Activated CD8-positive, alpha-beta memory T cell treated with anti-CD3 and anti-CD28 coated beads for 48 hours (primary cell): ENCODE measurements at places on chromosomes 5 and 9.

DNA sequence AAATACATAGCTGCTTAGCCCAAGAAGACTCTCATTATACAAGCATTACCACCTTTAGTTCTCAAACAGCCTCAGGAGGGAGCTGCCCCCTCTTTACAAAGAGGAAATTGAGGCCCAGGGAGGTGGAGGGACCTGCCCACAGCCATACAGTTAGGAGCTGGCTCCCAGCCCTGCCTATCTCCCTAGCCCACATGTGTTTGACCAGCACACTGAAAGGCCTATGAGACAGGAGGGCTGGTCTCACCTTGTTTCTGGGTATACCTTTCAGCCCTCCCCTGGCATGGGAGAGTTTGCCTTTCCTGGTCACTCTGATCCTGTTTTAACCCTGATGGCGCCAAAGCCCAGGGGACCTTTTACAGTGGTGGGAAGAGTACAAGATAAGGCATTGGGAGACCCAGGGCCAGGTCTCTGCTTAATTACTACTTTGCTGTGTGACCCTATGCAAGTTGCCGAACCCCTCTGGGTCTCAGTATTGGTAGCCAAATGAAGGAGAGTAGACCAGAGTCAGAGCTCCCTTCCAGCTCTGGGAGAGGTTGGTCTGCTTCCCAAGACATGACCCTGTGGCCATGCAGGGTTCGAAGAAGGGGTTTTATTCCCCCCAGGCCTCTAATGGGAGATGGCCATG lies 60.9 kb upstream of the RPL26L1 start:
- no peak for DNase-seq

DNA sequence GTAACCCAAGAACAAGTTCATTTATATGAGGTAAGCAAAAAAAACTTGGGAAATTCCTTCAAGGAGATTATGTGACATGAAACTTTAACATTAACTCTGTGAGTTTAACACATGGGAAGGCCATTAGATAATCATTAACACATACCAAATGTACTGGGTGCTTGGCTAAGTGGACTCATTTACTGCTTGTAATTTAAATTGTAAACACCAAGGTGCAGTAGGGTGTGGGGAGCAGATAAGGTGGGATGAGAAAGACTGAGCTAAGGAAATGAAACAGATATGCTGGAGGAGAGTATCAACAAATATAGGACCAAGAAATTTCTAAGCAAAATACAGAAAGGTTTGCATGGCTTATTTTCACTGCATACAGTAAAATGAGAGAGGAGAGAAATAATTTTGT lies 2384.8 kb upstream of the ACO1 start:
- DNase-seq = no peak

- DNase-seq = no peak
These were observed 147.8 kb downstream of the ARRDC3 start for GRCh38 chr5:91235271-91235694.

DNA sequence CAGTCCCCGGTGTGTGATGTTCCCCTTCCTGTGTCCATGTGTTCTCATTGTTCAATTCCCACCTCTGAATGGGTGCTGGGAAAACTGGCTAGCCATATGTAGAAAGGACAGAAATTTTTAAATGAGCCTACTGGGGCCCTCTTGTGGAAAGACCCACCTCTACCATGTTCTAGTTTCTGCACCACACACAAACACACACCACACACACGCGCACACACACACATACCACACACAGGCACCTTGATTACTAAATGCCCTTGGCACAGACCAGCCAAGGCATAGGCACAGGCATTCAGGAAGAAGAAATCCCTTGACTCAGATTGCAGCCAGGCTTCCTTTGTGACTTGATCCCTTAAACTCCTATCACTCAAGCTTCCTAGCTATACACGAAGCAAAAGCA lies 60.5 kb downstream of the SIL1 start:
- DNase-seq = no peak

DNA sequence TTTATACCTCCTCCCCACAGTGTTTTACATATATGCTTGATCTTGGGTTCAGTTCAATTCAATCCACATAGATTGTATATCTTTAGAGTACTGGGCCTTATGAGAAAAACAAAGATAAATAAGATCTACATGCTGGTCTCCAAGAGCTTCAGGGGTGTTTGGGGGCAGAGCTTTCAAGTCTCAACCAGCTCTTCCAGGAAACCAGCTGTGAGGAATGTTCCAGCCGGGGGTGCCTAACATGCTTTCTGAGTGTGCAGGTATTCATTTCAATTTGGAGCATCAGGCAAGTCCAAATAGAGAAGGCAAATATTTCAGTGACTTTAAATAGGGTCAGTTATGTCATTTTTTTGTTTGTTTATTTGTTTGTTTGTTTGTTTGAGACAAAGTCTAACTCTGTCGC lies 5.7 kb upstream of the RAPGEF1 start:
- DNase-seq = no peak

DNA sequence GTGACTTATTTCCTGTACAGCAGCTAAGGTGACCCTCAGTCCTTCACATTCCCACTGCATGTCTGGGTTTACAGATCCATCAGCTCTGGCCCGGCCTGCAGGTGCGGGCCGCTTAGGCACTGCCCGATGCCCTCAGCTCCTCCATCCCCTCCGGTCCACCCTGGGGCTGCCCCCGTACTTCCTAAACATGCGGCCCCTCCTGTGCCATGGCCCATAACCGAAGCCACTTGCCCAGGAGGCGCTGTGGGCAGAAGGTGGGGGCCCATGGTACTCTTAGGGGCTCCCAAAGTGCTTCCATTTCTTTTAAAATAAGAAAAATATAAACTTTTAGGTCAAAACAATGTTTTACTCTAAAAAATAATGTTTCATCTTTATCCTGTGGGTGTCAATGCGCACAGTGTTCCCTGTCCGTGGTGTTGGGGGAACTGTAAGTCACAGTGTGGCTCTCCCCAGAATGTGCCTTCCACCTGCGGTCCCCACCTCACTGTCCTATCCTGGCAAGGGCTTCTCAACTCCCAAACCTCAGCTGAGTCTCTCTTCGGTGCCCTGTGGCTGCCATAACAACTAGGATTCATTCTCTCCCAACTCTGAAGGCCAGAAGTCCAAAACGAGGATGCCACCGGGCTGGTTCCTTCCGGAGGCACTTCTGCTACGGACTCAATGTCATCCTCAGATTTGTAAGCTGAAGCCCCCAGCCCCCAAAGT lies 132.7 kb upstream of the LPCAT1 start:
- DNase-seq = no peak

- DNase-seq = no peak
These were observed 12.5 kb upstream of the CTSL start for GRCh38 chr9:87713278-87713987.

DNA sequence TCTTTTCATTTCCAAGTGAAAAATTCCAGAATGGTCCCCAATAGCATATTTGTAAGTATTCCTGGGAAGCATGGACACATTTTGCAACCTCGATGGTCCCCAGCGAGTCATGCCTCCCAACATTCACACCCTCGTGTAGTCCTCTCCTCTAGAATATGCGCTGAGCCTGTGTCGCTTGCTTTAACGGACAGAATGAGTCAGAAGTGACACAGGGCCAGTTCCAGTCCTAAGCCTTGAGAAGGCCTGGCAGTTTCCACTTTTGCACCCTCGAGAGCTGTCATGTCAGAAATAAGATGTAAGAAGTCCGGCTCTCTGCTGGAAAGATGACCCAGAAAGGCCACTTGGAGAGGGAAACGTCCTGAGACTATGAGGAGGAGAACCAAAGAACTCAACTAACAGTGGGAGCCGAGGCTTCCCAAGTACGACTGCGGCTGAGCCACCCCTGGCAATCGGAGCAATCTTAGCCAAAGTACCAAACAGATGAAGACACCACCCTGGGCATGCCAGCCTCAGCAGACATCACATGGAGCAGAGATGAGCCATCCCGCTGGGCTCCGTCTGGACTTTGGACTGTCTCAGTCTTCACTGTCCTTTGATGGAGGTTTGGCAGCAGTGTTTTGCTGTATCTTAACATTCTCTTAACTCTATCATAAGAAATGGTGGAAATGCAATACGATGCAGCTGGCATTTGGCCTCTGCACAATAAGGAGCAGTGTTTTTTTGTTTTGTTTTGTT lies 42.6 kb upstream of the GFPT2 start:
- DNase-seq = no peak

DNA sequence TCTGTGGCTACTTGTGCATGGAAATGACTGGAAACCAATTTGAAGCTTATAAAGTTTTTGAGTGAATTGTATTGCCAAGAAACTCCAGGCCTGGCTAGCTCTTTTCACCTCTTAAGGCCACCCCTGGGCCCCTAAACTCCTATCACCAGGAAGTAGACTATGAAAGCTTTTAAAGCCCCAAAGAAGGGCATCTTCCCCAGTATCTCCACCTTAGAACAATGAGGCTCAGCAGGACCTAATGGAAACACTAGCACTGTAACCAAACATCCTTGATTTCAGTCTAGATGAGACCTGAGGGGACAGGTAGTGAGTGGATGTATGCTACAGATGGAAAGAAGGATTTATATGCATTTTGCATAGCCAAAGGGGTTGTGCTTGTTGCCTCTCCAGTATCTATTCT lies 25.0 kb downstream of the LYRM7 start:
- DNase-seq = no peak

DNA sequence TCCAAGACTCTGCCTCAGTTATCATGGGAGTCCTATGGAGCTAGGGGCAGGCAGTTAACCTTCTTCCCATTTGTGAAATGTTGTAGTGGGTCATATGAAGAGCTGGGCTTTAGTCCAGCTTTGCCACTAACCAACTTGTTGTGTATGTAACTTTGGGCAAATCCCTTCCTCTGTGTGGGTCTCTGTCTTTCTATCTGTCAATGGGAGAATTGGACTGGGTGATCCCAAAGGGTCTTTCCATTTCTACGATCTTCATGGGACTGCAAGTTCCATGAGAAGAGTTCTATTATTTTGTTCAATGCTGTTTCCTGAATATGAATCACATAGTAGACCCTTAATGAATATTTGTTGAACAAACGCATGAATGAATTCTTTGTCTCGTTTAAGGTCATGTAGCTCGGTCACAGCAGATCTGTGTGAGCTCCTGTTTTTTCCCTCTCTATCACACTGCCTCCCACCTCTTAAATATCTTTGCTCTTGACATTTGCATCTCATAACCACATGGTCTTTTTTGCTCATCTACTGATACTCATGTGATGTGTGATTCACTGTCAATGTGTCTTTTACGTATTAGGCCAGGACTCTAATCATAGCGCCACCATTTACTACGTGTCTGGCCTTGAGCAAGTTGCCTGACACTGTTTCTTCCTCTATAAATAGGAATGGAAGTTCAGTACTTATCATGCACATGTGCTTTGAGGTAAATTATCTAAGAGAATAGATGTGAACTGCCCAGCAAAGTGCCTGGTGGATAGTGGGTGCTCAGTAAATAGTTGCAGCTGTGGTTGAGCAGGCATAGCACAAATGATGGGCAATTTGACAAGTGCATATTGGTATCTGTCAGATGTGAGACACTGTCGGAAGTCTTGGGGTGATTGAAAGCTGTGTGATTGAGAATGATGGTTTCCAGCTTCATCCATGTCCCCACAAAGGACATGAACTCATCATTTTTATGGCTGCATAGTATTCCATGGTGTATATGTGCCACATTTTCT lies 37.4 kb downstream of the PTTG1 start:
- no peak for DNase-seq

- no peak for DNase-seq
These were observed 23.1 kb downstream of the IQGAP2 start for GRCh38 chr5:76425928-76426804.

DNA sequence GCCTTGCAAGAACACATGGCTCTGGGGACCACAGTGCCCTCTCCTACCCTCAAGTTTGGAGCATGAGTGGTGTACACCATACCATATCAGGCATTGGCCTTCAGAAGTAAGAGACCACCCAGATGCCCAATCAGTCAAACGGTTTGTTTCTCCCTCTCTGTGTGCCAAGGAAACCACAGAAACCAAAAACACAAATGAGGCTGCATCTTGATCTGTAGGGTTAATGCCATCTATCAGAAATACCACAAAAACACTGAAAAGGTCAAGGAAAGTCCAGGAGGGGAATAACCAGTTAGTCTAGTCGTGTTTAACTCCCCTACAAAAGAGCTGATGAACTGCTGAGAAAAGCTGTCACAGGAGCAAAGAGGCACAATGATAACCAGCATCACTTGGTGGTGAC lies 78.4 kb downstream of the INSYN2B start:
- no peak for DNase-seq

- peak; percentile 50 for DNase-seq
These were observed 235.3 kb downstream of the SYK start for GRCh38 chr9:91036826-91037510.

DNA sequence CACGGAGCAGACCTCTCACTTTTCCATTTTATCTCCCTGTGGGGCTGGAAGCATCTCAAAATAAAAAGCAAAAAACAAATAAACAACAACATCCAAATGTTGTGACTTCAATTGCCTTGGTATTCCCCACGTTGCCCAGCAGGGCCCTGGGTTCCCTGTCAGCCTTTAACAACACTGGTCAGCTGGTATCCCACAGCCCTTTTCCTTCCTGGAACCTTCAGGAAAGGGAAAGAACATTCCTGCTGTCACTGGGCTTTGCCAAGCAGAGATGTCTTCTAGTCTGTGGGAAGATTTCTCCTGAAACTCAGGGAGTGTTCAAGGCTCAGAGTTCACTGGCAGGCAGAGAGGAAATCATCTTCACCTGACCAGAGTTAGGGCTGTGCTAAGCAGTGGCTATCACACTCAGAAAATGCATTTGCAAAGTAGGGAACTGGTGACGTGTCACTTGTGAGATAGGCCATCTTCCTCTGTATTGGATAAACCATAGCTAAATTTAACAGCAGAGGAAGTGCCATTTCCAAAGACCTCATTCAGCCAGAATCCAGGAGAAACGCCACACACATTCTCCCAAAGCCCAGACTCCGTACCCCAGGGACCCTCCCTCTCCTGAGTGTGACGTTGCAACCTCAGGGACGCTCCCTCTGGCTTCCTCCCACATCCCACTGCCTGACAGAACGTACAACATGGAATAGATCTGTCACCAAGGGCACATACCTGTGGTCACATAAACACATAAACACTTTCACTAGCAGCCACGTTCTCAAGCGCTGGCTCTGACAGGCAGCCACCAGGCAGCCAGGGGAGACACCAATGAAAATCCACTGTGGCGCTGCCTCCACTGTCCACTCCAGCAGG lies 274.0 kb upstream of the DAPK1 start:
- no peak for DNase-seq

- no peak for DNase-seq
These were observed 12.1 kb downstream of the PRRC2B start for GRCh38 chr9:131405858-131406537.

- no peak for DNase-seq
These were observed 1079.9 kb upstream of the ACO1 start for GRCh38 chr9:31304576-31304975.
